Type B pancreatic cell (in vitro differentiated cells): ENCODE measurements at places on chromosomes 12 and 14.

- DNase-seq = no peak
These were observed 121.2 kb downstream of the CRACR2A start for GRCh38 chr12:3631759-3632158.

DNA sequence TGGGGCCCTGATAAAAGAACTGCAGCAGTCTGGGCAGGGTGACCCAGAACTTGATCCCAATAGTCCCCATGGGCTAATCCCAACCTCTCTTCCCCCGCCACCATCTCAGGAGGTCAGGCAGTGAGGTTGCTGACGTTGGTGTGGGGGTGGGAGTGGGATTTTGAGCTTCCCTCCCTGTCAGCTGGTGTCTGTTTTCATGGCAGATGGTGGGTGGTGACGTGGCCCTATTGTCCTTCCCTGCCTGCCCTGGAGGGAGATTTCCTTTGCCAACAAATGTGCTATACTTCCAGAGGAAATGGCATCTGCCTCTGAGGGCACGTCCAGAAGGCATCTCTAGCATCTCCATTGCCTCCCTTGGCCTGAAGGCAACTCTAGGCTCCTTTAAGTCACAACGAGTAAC lies 37.7 kb downstream of the NEUROD4 start:
- no peak for DNase-seq

GRCh38 chr14:76486251-76486743 lies 110.4 kb downstream of the ESRRB start:
- DNase-seq = no peak

DNA sequence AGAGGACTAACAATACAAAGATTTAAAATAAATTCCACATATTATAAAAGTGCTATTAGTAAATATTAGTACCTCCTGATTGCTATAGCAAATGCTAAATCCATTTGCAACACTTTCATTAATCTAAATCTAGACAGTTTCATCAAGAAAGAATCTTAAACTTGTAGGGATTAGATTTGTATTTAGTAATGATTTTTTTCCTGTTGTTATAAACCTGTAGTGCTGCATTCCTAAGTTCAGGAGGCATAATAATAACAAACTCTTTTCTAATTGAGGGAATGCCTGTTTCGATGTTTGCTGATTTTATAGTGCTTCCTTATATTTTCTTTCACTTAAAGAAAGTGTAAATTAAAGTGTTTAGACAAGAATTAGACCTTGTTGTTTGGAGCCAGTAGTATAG lies 166.1 kb downstream of the FOXA1 start:
- no peak for DNase-seq

DNA sequence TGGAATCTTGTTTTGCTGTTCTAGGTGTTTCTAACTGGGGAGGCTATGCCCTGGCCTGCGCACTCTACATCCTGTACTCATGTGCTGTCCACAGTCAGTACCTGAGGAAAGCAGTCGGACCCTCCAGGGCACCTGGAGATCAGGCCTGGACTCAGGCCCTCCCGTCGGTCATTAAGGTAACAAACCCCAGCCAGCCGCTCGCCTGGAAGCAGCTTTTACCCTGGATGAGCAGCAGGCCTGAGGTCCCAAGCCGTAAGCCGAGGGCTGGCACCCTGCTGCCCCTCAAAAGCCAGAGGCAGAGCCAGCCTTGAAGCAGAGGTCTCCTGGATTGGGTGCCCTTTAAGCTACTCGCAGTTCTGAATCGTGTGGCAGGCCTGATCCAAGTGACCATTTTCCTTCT lies 29.1 kb downstream of the GPR68 start:
- no peak for DNase-seq

DNA sequence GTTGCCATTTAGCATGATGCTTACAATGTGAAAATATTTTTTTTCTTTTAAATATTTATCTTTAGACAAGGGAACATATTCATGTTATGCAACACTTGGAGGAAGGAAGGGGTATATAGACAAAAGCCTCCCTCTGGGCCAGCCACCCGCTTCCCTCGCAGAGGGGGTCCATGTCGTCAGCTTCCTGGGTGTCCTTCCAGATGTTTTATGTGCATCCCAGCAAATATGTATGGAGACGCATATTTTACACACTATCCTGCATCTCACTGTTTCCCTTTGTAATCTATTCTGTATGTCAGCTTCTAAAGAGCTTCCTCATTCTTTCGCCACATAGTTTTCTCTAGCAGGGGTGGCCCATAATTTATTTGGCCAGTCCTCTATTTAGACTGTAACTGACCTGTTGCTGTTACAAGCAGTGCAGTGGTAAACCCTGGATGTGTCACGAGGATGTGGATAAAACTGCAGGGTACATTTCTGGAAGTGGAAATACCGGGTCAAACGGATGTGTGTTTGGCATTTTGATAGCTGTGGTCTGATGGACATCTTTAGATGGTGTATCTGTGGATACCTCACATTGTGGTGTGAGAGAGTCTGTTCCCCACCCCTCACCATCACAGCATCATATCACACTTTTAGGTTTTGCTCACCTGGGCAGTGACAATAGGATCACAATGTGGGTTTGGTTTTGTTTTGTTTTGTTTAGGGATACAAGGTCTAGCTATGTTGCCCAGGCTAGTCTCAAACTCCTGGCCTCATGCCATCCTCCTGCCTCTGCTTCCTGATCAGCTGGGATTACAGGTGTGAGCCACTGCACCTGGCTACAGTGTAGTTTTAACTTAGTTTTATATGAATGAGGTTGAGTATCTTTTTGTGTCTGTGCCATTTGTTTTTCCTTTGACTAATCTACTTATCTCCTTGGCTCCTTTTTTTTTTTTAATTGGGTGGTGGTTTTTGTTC lies 31.6 kb downstream of the FAM222A start:
- no peak for DNase-seq

DNA sequence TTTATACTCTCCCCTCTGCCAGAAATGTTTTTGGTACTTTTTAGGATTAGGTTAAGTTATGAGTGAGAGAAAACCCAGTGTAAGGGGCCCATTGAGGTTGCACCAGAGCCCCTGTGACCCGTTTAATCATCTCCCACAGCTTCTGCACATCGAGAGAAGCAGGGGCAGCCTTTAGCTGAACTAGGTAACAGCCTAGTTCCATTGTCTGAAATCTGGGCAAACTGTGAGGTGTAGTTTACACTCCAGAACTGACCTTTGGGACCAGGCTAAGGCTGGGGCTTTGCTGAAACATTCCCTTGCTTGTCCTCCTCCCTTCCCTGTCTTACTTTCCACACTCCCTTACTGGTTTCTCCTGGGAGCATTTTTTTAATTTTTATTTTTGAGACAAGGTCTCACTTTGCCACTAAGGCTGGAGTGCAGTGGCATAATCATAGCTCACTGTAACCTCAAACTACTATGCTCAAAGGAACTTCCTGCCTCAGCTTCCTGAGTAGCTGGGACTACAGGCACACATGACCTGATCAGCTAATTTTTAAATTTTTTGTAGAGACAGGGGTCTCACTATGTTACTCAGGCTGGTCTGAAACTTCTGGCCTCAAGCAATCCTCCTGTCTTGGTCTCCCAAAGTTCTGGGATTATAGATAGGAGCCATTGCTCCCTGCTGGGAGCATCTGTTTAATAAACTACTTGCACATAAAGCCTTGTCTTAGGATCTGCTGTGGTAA lies 25.9 kb upstream of the DHRS2 start:
- DNase-seq = no peak

DNA sequence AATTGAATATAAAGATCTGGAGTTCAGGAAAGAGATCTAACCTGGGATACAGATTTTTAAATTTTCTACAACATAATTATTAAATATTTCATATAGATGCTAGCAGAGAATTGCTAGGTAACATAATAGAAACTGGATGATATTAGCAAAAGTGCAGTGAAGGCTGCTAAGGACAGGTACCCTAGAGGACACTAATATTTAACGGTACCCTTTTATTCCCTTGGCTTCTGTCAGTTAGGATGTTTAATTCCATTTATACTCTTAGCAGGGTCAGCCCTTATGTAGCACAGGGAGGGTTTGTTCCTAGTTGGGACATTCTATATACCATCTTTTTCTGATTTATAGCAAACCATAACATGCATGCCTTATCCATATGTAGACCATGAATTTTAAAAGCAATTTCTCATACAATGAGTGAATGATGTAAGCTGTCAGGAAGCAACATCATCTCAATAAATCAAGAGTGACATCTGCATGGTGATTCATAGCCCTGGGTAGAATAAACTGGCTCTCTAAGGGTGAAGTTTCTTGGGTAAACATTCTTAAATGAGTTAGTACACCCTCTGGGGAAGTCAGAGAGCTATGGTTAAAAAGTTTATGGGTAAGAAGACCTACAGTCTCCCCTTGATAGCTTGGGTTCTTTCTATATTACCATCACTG lies 404.4 kb upstream of the MGAT4C start:
- no peak for DNase-seq

- no peak for DNase-seq
These were observed 19.1 kb upstream of the EPS8 start for GRCh38 chr12:15808250-15808649.
